NCI-H510A (cell line): ENCODE measurements at places on chromosomes 3 and 15.

GRCh38 chr3:98233468-98233867 lies 30.6 kb upstream of the OR5H6 start:
- DNase-seq: no peak

DNA sequence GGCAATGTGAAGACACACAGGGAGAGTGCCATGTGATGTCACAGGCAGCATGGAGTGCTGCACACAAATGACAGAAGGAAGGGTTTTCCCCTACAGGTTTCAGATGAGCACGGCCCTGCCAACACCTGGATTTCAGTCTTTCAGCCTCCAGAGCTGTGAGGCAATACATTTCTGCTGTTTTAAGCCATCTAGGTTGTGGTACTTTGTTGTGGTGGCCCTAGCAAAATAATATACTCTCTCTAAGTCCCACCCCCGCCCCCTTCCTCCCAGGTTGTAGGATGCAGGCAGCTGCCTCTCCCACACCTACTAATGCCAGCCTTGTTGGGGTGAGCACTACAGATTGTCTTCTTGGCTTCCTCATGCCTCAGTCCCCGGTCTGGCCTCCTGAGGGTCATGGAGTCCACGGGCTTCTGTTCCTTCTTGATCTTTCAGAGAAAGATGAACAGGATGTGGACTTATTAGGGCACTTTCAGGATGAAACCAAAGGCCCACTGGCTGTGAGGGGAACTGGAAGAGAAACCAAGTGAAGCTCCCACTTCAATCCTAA lies 180.0 kb downstream of the CD47 start:
- DNase-seq: no peak

DNA sequence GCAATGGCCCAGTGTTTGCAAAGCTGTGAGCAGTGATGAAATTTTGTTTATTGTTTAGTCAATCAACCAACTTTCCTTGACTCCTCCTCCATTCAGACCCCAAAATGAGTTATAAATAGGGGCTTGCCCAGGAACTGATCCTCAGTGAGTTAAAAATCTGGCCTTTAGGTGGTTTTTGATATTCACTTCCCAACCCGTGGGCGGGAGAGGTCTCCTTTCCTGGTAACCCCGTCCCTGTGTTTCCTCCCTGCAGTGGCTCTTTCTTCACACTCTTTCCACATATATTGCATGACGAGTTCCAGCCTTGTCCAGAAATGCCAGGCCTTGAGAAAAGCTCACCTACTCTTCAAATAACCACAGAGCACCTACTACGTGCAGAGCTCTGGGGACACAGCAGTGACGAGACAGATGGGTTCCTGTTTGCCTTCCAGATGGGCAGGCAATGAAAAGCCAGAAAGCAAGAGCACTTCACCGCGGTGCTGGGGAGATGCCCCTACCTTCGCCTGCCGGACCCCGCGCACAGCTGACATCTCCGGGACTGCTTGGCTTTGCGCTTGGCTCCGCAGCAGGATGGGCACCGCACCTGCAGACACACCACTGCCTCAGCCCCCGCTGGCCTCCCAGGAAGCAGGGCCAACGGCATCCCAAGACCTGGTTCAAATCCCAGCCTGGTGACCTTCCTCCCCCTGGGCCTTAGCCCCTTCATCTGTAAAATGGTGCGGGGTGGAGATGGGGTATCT lies 17.2 kb downstream of the SSUH2 start:
- no peak for DNase-seq

- DNase-seq: no peak
These were observed 452 bp downstream of the BBX start for GRCh38 chr3:107523289-107523538.

DNA sequence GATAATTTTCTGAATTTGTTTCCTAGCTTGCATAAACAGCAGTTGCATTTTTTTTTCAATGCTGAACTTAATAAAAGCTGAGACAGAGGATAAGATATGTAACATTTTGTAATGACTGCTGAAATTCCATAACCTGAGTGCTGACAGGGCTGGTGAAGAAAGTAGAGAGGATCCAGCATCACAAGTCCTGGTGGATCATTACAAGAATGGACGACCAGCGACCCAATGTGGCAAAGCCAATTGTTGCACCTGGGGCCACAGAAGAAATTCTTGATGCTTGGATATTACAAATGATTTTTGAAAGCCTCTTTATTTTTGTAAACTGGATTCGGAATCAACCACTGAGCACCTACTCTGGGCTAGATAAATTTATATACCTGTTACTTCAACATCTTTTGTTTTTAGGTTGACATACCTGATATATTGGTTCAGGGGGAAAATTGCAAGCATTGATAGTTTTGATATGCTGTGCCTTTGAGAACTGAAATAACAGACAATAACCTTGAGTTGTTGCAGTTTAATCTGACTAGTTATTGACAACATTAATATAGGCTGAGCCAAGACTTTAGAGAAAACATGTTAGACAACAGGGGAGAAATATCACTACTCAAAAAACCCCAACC lies 3.9 kb upstream of the ACTL6A start:
- peak; percentile 9 for DNase-seq

- DNase-seq: no peak
These were observed 16.8 kb upstream of the CCNDBP1 start for GRCh38 chr15:43168192-43169107.

GRCh38 chr15:43204016-43204901 lies 16.6 kb downstream of the EPB42 start:
- DNase-seq: no peak

DNA sequence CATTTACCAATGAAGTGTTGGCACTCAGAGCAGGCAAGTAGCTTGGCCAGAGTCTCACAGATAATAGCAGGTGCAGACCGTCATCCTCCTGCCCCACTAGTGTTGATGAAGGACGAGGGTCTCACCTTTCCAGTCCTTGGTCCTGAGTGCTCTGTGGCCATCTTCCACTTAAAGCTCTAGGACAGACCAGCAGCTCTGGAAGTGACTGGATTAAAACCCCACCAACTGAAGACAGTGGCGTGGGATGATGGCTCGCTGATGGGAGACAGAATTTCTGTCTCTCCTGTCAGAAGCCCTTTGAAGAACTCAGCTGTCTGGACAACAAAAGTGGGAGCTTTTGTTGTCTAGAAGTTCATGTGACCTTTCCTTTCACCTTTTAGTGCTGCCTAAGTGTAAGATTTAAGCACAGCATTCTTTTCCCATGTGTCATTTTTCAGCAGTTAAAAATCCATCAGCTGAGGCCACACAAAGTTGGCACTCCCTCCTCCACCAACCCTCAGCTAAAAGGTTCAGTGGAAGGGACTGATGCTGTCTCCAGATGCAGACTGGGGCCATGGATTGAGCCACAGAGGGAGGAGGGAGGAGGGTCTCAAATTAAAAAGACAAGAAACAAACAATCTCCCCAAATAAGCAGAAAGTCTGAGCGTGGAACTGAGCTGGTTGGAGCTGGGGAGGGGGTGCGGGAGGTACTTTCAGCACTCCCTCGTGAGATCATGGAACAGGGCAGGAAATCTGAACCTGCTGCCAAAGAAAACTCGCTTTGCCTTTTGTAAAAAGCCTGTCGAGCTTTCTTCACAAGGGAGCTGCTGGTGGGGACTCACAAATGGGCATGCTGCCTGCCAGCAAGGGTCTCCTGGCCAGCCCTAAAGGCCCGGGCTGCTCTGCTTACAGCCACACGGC lies 148.5 kb upstream of the CTDSPL start:
- no peak for DNase-seq

GRCh38 chr15:35448294-35448693 lies 97.7 kb downstream of the DPH6 start:
- DNase-seq: no peak

DNA sequence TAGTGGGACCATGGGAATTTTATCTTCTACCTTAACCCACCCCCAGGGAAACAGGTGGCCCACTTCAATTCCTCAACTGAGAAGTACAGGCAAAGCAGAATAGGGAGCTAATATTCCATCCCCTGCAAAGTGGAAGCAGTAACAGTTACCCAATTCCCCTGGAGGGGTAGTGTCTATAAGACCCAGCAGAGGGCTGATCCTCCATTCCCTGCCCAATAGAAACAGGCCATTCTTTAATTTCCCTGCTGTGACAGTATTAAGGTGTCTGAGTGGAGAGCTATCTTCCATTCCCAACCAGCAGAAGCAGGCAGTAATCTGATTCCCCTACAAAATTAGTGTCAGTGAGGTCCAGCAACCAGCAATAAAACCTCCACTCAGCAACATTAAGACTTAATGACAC lies 219.8 kb downstream of the ULK4 start:
- DNase-seq: no peak

GRCh38 chr3:38521391-38521987 lies 25.3 kb downstream of the EXOG start:
- DNase-seq: peak; percentile 2

- DNase-seq: no peak
These were observed 268.1 kb downstream of the FOXP1 start for GRCh38 chr3:71315431-71315830.

DNA sequence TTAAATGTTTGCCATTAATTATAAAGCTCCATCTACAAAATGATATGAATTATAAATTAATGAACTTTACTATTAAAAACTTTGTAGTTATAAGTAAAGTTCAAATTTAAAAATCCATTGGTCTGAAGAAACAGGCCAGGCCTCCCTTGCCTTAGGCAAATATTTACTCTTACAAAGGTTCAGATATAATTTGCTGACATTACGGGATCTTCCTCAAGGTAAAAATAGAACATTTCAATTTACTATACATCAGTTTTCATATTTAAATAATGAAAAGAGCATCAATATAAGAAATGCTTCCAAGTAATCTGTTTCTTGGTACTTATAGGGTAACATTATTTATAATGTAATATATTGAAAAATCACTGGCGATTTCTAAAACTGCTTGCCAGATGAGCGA lies 3.7 kb downstream of the CMTM6 start:
- DNase-seq: no peak

DNA sequence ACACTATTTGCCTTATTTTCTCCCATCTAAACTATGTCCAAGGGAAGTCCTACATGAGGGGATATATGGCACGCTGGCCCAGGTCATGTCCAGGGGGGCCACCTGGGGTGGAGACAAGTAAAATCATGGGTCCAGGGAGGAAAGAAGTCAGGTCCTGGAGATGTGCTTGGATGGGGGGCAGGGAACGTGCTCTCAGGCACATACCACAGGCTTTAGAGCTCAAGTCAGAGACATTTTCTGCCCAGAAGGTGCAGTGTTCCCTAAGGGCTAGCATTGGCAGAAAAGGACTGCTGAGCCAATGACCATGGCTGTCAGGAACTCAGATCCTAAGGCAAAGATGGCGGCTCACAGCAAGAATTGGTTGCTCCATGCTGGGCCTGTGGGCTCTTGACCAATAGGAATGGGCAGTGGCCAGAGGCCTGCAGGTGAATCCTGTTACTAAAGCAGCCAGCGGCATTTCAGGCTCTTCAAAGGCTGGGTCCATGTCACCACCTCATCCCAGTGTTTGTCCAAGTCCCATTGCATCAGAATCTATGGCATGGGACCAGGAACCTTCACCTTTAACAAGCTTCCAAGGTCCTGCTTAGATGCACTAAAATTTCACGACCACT lies 175.0 kb downstream of the RPLP1 start:
- DNase-seq: no peak

- no peak for DNase-seq
These were observed 185.2 kb upstream of the CADPS start for GRCh38 chr3:63060412-63060811.

- peak; percentile 51 for DNase-seq
These were observed 47.9 kb upstream of the TRAK1 start for GRCh38 chr3:42043099-42043813.

- no peak for DNase-seq
These were observed 24.7 kb downstream of the ARHGAP31 start for GRCh38 chr3:119318876-119319275.

- DNase-seq: no peak
These were observed 4.4 kb downstream of the TMEM45A start for GRCh38 chr3:100496711-100497261.

DNA sequence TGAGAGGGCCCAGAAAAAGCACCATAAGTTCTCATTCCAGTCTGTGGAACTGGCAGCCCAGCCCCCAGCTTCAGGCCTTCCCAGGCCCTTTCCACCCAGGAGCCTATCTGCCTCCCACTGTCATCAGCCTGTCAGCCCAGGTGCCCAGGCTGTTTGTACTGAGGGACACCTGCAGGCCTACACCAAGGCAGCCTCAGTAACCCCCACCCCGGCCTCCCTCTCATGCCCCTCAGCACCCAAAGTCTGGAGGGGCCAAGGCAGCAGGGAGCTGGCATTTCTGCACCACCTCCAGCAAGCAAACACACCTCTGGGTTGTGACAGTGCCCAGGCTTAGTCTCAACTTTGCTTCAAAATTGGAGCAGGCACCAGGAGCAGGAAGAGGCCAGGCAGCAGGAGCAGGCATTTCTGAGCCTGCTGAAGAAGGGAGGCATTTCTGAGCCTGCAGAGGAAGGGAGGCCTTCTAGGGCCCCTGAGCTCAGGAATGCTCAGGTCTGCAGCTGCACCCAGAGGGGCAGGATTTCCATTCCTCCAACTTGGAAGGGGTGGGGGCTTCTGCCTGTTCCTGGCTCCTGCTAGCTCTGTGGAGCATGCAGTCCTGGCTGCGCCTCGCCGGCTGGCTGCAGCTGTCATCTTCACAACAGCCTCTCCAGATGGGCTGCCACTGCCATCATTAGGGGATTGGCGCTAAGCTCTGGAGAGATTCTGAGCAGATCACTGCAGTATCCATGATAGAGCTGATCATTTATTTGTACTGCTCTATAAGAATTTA lies 396.1 kb downstream of the UNC13C start:
- DNase-seq: no peak

- DNase-seq: no peak
These were observed 46.6 kb downstream of the DPPA2 start for GRCh38 chr3:109269577-109270275.

DNA sequence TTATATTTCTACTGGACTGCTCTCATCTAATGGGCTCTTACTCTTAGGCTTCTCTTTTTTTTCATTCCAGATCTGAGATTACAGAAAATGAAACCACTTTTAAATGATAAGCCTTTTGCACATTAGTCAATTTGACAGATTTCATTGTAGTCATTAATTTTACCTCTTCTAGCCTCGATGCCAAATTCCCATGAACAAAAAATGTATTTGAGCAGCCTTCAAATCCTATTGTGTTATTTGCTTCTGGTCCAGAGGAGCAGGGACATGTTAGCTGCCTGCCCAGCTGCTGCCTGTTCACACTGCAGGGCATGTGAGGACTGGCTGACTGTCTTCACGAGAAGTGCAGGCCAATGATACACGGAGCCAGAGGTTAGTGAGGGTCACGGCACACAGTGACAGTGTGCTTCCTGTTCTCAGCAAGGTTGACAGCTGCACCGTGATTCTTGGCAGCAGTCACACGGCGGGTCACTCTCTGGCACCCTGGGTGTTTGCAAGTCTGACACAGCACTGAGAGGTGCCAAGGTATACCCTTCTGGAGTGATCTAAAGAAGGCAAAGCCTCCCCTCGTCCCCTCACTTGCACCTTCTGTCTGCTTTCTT lies 40.8 kb downstream of the KAT2B start:
- peak; percentile 32 for DNase-seq

DNA sequence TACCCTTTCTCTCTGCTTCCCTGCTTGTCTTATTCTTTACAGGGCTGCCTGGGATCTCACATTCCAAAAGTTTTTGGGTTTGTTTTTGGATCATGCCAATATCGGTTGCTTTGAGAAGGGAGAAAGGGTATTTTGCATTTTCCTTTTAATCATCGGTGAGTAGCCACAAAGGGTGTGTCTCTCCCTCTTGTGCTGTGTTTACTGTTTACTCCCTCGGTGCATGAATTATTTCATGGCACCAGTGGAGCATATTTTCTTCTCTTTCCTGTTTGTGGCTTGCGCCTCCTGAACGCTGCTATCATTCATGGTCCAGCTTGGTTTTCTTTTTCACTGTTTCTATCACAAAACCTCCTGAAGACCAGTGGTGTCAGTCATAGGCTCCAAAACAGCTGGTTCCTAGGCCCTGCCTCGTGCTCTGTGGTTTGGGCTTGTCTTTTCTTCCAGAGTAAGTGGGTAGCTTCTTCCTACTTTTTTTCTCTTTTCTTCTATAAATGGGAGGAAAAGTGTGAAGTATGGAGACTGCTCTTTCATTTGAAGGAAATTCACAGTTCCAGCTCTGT lies 54.9 kb downstream of the IGF1R start:
- DNase-seq: no peak
